NCI-H1092 treated with DMSO at 0.1 percent for 48 hours (cell line): ENCODE measurements at places on chromosomes 5 and 9.

DNA sequence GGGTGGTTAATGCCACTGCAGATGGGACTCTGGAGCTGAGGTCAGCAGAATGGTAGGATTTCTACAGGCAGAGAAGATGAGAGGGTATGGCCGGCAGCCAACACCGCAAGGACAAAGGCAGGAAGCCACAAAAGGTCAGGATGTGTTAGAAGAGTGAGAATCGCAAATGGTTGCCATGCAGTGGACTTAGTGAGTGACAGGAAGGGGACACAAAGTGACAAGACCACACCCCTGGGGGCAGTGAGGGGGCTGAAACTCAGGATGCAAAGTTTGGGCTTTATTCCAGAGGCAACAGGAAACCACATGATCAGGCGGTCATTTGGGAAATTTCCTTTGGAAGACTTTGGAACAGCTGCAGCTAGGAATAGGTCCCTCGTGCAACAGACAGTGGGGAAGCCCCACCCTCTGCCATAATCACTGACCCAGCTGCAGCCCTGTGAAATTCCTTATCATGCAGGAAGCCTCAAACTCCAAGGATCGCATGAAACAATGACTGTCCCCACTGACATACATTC lies 14.2 kb upstream of the CCDC180 start:
- peak; percentile 68 for DNase-seq

- DNase-seq, result no peak
Observed at GRCh38 chr9:79390077-79390698, 181.6 kb upstream of the TLE4 start.

- DNase-seq, result no peak
Observed at GRCh38 chr9:21153336-21154017, 11.8 kb upstream of the IFNW1 start.

- no peak for DNase-seq
Observed at GRCh38 chr5:117296872-117297271, 722.2 kb upstream of the SEMA6A start.

- no peak for DNase-seq
Observed at GRCh38 chr9:117305454-117305853, 109.4 kb downstream of the ASTN2 start.

- no peak for DNase-seq
Observed at GRCh38 chr9:13459071-13459470, 179.6 kb upstream of the MPDZ start.

- DNase-seq, result no peak
Observed at GRCh38 chr5:36606428-36607113, at the start of gene SLC1A3. Gene SLC1A3, plus strand, starts transcription at chr5:36606606. Its CDS starts 1,818 bp downstream, at chr5:36608424.

- no peak for DNase-seq
Observed at GRCh38 chr5:38330207-38330606, 71.8 kb downstream of the EGFLAM start.

DNA sequence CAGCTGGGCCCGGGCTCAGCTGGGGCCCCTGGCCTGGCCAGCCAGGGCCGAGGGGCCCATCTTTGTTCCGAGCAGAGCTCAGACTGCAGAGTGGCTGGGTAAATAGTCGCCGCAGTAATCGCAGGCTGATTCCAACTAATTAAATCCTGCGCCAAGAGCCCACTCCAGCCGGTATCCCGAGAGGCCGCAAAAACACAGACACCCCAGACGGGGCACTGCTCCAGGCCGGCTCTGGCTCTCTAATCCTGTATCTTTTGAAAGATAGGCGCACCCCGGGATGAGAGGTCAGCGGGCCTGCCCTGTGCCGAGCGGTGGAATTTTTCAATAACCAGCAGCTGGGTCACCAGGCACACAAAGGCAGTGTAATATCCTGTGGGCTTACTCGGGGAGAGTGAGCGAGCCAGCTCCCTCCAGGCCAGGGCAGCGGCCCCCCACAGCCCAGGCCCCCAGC lies 57.7 kb downstream of the LMX1B start:
- DNase-seq, result peak; percentile 55
